GM12892 (cell line): ENCODE measurements at places on chromosomes 1 and 21.

DNA sequence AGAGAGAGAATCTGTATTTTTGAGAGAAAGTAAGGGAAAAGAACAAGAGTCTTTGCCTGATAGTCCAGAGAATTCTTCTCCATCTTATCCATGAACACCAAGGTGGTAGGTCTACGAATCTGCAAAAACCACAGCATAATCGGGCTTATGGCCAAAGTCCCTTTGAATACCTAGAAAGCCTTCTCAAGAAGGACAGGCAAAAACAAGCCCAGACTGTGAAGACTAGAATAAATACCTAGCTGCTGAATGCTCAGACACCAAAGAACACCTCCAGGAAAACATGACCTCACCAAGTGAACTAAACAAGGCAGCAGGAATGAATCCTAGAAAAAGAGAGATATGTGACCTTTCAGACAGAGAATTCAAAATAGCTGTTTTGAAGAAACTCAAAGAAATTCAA is 79.2 kb downstream of the HFM1 start:
- DNase-seq, result no peak

- no peak for DNase-seq
Observed at GRCh38 chr1:91501971-91502671, 1.5 kb downstream of the CDC7 start.

- no peak for DNase-seq
Observed at GRCh38 chr1:63545780-63546179, 22.5 kb downstream of the EFCAB7 start.

DNA sequence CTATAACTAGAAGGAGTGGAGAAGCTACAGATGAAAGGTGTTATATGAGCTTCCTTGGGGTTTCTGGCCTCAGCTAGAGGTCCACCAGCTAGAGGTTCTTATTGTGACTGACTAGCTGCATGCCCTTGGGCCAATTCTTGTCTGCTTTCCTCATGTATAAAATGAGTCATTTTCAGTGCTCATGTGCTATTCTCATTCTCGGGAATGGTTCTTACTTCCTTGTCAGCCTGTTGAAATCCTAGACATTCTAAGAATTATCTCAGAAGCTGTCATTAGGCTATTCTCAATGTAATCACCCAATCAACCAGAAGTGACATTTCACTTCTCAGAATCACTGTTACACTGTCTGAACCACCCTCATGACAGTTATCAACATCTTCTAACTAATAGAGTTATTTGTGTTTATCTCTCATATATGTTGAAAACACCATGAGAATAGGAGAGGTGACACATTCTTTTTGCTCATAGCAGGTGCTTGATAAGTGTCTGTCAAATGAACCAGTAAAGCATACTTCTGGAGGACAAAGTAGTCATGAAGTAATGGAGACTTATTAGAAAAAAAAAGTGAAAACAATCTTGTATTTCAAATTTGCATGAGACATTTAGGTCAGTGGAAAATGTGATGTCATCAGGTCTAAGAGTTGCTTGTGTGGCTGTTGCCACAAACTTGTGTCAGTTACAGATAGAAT is 122.8 kb upstream of the IVNS1ABP start:
- no peak for DNase-seq

DNA sequence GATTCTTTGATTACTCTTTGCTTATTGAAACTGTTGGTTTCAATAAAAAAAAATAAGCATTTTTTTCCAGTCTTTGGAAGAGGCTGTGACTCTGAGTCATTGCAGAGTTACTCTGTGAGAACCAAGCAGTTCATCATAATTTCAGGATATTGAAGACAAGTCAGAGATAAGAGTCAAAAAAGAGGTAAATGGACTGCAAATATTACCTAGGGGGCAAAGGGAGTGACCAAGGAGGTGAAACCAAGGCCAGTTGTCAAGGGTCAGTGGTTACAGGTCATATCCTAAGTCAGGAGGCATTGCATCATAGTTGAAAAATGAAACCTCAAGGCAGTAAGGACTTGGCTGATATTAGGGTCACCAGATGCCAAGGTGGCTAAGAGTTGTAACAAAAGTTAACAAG is 597.1 kb upstream of the USP24 start:
- DNase-seq, result no peak
